Activated naive CD4-positive, alpha-beta T cell treated with anti-CD3 and anti-CD28 coated beads for 36 hours (primary cell): ENCODE measurements at places on chromosomes 16 and 17.

GRCh38 chr17:12814718-12815117 is 25.4 kb downstream of the ARHGAP44 start:
- no peak for DNase-seq

GRCh38 chr16:4623593-4623992 is 1.0 kb upstream of the MGRN1 start:
- no peak for DNase-seq

- no peak for DNase-seq
Observed at GRCh38 chr16:56753410-56753809, 23.5 kb downstream of the NUP93 start.

- DNase-seq: no peak
Observed at GRCh38 chr17:57110579-57111325, 25.7 kb downstream of the AKAP1 start.

GRCh38 chr17:27354491-27355081 is 60.7 kb downstream of the WSB1 start:
- peak; percentile 26 for DNase-seq

- no peak for DNase-seq
Observed at GRCh38 chr16:77850636-77851333, 62.4 kb downstream of the VAT1L start.

DNA sequence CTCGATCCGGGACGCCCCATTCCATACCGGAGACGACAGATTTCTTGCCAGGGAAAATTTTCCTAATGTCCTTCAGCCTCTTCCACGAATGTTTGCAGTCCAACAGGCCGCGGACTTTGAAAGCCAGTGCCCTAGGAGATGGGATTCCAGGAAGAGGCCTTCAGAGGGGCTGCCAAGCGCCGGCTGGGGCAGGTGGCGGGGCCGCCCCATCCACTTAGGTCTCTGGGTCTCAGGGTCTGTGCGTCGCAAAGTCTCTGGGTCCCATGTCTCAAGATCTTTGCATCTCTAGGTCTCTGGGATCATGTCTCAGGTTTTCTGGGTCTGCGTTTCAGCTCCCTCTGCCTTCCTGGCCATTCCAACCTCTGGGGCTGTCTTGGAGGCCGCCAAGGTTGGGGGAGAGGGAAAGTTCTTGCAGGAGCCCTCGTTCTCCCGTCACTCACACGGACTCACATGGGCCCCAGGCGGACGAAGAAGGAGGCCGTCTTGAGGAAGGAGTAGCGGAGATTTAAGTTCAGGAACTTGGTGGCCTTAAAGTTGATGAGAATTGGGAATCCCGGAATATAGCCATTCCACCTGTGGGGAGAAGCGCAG is 7.2 kb downstream of the ALOX12B start:
- DNase-seq: no peak

- no peak for DNase-seq
Observed at GRCh38 chr17:75647061-75647460, 13.8 kb downstream of the SMIM5 start.

- no peak for DNase-seq
Observed at GRCh38 chr16:80887062-80887461, 82.7 kb upstream of the CDYL2 start.

DNA sequence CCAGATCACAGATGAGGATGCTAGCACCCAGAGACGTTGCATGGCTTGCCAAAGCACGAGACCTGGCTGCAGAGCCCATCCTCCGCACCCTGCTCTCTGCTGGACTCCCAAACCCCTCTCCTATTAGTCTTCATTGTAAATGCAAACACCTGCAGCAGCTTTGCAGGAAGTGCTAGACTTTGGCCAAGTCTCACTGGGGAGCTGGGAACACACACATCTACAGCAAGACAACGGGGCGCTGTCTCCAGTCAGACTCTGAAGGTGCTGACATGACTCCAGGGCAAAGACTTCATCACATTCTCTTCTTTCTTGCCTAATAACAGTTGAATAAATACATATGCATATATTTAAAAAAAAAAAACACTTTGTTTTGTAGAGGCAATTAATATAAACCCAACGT is 43.8 kb downstream of the CYTH1 start:
- DNase-seq: no peak

DNA sequence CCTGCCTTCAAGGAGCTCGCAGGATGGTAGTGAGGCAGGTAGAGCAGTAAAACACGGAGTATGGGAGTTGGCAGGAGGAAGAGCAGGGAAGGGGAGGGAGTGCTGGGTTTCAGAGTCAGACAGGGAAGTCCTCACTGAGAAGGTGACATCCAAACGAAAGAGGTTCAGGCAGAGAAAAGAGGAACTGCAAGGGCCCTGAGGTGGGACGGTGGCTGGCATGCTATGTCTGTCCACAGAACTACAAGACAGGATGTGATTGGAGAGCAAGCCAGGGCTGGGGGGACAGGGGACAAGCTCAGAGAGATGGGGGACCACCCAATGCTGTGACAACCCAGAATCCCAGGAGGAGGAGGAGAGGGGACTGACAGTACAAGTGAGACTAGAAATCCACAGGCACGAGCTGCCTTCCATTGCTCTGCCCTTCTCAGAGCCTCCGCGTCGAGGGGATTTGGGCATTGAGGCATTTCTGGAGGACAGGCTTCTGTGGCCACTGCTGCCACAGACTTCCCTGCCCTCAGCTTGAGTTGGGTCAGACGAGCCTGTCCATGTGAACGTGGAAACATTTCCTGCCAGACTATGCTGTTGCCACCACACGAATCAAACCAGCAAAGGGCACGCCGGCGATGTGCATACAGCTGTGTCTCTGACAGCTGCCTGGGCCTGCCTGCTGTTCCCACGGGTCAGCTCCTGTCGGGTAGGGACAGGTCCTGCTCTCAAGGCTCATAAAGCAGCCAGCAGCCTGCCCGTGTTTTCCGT is 100.1 kb downstream of the RAB11FIP4 start:
- no peak for DNase-seq

DNA sequence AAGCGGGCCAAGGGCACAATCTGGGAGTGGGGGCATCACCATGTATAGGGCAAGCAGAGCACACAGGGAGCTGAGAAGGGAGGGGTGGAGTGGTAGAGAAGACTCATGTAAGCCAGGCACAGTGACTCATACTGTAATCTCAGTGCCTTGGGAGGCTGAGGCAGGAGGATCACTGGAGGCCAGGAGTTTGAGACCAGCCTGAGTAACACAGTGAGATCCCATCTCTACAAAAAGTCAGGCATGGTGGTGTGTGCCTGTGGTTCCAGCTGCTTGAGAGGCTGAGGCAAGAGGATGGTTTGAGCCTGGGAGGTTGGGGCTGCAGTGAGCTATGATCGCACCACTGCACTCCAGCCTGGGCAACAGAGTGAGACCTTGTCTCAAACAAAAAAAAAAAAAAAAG is 40.8 kb downstream of the ARHGAP27 start:
- no peak for DNase-seq

- DNase-seq: no peak
Observed at GRCh38 chr17:70888324-70888723, 719.0 kb downstream of the KCNJ2 start.

DNA sequence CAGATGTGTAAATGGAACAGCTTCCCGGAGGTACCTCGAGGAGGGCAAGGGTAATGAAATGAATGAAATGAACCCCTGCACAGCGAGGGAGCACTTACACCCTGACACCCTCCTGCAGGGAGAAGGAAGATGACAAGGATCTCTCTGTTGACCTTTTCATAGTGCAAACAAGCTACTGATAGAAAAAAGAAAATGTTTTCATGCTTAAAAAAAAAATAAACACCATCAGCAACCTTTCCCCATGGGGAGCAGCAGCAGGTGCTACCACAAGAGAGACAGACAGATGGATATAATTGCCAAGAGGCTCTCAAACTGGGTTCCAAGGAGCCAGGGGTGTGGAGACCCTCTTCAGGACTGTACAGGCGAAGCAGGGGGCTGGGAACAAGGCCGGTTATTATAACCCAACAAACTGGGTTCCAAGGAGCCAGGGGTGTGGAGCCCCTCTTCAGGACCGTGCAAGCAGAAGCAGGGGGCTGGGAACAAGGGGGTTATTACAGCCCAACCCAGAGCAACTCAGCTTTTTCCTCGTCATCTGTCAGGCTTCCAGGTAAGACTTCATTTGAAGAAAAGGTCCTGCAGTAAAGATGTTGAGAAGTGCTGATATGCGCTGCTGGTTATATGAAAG is 718 bp upstream of the RPH3AL start:
- no peak for DNase-seq

GRCh38 chr17:69232650-69233049 is 4.0 kb upstream of the ABCA10 start:
- DNase-seq: no peak

- no peak for DNase-seq
Observed at GRCh38 chr16:86679490-86679889, 101.1 kb downstream of the FOXL1 start.

- DNase-seq: peak; percentile 23
Observed at GRCh38 chr17:62819511-62820221, 11.6 kb upstream of the MARCHF10 start.

DNA sequence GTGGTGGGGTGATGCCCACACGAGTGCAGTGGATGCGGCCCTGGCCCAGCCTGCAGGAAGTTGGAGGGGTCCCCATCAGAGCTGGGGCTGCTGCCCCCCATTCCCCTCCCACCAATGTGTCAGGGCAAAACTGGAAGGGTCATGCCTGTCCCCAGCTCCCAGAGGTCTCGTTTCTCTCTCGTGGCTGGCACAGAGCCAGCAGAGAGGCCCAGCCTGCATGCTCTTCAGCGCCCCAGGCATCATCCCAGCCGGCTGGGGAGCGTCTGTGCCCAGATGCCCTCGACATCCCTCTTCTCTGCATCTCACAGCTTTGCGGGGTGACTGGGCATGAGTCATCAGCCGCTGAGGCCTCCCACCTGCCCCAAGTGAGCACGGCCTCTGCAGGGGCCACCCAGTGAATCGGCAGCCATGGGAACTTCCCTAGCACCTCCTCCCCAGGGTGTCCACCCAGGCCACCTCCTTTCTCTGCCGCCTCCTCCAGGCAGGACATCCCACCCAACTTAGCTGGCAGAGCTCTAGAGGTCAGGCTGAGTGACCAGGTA is 9.8 kb upstream of the CSNK1D start:
- DNase-seq: peak; percentile 60

DNA sequence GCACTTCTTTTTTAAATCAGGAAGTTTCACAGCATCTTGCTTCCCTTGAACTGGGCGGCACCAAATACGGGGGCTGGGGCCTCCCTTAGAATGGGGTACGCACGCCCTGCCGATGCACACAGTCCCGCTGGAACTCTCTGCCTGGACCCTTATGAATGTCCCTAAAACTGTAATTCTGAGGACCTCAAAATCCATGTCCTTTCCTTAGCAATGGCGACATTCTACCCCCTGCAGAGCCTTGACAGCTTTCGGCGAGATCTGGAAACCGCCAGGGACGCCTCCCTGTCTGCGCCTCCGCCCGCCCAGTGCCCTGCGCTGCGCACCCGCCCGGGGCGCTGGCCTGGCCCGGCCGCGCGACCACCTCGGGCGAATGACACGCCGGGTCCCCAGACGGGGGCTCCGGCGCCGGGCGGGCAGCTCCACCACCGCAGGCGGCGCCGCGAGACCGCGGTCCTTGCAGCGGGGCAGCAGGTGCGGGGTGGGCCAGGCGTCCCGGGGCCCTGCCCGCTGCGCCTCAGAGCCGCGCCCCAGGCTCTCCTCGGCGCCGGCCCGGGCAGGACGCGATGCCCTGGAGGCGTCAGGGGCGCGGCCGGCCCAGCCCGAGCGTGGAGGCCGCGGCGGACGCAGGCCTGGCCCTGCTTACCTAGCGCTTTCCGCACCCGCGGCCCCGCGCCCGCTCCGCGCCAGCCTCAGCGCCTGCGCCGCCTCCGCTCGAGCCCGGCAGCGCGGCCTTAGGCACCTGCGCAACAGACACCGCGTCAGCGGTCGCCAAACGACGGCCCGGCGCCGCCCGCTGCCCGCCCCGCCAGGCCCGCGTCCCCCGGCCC is 548 bp downstream of the HAGH start:
- DNase-seq: peak; percentile 66

DNA sequence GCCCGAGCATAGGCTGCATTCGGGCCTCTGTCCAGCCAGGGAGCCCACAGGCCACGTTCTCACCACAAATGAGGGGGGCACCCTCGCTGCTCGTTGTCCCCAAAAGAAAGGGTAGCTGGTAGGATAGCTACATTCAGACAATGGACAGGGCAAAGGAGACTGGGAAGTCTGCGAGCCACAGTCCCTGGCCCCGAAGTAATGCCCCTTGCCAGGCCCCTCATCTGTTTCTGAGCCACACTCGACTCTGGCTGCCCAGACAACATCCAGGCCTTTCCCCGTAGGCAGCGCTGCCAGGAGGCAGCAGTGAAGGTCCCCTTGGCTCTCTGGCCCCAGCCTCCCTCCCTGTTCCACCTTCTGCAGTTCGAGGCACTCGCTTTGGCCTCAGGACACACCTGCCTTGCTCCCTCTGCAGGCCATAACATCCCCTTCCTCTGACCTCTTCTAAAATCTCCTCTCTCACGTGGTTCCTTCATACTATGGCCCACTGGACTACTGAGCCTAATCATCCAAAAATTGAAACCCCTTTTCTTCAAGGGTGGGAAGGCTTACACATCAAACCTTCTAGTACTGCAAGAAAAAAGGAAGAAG is 12.2 kb downstream of the AIPL1 start:
- DNase-seq: no peak

- no peak for DNase-seq
Observed at GRCh38 chr16:55349867-55350266, 25.9 kb downstream of the IRX6 start.

DNA sequence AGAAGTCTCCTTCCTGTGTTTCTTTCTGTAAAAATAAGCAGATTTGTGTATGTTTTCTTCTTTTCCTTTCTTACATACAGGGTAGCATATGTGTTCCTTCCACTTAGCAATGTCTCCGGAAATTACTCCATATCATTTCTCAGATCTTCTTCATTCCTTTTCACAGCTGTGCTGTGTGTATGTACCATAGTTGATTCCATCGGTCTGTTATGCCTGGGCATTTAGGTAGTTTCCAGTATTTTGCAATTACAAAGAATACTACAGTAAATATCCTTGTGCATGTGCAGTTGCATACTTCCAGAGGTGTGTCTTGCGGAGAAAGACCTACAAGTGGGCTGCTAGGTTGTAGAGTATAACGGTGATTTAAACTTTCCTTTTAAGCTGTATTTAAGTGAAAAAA is 69.8 kb downstream of the CLEC16A start:
- no peak for DNase-seq

DNA sequence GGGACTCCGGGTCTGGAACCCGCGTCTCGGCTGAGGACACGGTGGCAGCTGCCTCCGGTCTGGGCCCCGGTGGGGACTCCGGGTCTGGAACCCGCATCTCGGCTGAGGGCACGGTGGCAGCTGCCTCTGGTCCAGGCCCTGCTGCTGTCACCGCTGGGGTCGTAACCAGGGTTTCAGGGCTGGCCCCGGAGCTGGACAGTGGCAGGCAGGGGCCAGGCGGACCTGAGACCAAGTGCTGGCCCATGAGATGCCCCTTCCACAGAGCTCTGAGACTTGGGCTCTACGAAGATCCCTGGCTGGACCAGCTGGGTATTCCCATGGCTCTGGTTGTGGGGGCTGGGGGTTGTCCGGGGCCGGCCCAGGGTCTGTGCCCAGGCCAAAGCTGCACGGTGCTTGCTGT is 3.8 kb downstream of the RPUSD1 start:
- no peak for DNase-seq
